ENCODE measurements at places on chromosomes 2 and 18. TPM values are rescaled to one million over a fixed set of nuclear protein-coding genes. Genes with fewer than 3 reads are reported as not detected.

DNA sequence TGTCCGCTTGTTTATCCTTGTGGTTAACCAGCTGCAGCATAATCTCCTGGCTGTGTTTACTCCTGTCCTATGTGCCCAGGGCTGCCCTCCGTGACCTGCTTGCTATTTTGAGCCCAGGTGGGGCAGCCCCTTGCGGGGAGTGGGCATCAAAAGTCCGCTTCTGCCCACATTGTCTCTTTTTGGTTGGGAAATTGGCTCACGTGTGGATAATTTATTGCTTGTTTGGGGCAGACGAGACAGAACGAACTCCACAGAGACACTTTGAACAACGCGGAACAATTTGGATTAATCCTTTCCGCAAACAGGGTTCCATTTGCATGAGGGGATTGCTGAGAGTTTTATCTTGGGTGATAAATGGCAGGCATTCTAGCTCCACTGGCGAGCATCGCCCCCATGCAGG lies 8.1 kb upstream of the CXCR4 start:
- no peak for DNase-seq

GRCh38 chr18:11789716-11790510 lies 61.3 kb upstream of the CHMP1B start:
- no peak for DNase-seq

SERPINB7 gene
- 1.4 TPM for total RNA-seq

DSG1 gene
- 0.61 TPM for total RNA-seq

GRCh38 chr2:52526735-52527134 lies 1240.9 kb upstream of the CHAC2 start:
- DNase-seq, result no peak

LINC00305 gene
- 0.05 TPM for total RNA-seq

- no peak for DNase-seq
Measured at GRCh38 chr18:11148680-11149440, 509 bp downstream of the PIEZO2 start.
